AG04450 (cell line): ENCODE measurements at places on chromosomes 5 and 9.
A peak's percentile ranks its signal among the peaks of the same experiment; 100 is the strongest.

DNA sequence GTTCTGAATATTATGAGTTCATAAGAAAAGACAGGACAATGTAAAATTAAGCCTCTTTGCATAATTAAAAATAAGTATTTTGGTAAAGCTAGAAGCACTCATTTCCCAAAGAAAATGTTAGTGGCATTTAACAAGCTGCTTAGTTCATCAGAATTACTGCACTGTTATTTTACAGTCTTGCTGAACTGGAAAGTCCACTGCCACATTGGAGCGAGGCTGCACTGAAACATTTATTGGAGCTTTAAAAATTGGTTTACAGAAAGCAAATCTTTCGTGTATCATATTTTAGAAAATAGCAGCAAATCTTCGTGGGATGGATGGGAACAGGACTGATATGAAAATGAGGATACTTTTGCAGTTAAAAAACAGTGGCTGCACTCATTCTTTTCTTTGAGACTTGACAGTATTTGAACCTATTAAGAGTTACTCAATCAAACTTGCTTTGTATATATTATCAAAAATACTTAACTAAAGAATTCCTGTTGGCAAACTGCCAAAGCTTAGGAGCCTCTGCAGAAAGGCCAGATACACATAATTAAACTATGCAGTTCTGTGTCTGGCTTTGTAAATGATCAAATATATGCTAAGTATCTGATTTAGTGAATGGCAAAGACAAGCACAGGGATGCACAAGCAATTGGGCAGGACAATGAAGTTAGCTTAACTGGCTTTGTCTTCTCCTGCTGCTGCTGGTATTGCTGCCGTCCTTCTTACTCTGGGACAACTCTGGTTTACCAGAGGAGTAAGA lies 16.5 kb upstream of the FBXL7 start:
- no peak for DNase-seq

DNA sequence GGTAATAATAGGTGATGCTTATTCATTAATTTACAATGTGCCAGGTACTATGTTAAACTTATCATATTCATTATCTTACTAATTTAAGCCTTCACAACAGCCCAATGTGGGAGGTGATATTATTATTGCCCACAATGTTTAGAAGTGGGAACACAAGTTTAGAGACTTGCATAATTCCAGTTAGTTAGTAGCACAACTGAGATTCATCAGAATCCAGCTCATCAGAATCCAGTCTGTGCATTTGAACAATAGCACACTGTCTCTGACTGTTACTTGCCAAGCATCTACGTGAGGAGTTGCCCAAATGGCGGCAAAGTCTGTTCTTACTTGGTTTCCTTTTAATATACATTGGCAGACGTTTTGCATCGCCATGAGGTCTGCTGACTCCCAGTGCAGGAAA lies 110.9 kb upstream of the BASP1 start:
- DNase-seq = no peak

- DNase-seq = no peak
Measured at GRCh38 chr5:40521108-40521785, 158.5 kb upstream of the PTGER4 start.

DNA sequence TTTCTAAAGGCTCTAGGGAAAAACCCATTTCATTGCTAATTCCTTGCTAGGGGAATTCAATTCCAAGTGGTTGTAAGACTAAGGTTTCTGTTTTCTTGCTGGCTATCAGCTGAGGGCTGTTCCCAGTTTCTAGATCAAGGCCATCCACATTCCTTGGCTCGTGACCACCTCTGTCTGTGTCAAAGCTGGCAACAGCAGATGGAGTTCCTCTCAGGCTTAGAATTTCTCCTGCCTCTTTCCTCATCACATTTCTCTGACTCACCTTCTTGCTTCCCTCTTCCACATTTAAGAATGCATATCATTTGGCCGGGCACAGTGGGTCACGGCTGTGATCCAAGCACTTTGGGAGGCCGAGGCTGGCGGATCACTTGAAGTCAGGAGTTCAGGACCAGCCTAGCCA lies 19.0 kb downstream of the DAB2IP start:
- DNase-seq = peak; percentile 27

GRCh38 chr5:108093186-108093585 lies 288.7 kb downstream of the FBXL17 start:
- peak; percentile 1 for DNase-seq

DNA sequence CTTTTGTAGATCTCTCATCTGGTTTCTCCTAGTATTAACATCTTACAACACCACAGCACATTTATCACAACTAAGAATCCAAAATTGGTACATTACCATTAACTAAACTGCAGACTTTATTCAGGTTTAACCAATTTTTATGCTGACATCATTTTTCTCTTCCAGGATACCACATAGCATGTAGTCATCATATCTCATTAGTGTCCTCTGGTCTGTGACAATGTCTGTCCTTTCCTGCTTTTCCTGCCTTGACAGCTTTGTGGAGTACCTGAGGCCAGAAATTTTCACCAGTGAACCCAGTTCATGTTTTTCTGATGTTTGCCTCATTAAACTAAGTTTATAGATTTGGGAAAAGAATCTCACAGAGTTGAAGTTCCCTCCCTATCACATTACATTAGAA lies 294.7 kb upstream of the TNC start:
- DNase-seq = no peak

GRCh38 chr5:36726317-36726716 lies 119.9 kb downstream of the SLC1A3 start:
- no peak for DNase-seq

DNA sequence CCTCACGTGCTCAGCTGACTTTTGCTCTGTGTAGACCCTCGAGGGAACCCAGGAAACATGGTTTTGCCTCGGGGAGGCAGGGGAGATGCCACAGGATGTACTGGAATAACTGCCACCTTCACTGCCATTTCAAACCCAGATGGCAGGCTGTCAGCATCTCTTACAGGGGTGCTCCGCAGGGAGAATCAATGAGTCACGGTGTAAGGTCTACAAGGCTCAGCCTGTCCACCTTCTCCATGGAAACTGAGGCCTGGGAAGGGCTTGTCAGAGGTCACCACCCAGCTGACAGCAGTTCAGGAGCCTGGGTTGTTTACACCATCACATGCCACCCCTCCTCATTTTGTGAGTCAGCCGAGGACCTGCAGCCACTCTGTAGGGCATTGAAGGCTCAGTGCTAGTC lies 30.8 kb downstream of the DAB2IP start:
- no peak for DNase-seq

- DNase-seq = no peak
Measured at GRCh38 chr5:167708449-167708848, 583.0 kb upstream of the WWC1 start.

- no peak for DNase-seq
Measured at GRCh38 chr5:66408576-66408975, 187.6 kb upstream of the MAST4 start.

DNA sequence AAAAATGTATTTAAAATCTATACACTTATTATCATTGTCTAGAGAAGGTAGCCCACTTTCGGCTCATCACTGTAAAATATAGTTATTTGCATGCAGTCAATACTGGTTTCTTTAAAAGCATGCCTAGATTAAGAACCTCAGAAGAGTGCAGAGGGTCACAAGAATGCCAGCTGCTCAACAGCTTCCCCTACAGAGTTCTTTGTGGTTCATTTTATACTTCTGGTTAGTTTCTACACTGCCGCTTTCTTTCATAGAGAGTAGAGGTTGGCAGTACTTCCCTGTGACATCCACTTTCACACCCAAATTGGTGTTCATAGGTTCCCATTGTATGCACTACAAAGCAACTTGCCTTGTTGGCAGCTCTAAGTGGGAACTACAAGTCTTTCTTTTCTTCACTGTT lies 137.3 kb downstream of the KIAA0825 start:
- DNase-seq = no peak

GRCh38 chr9:26043431-26043830 lies 365.2 kb upstream of the TUSC1 start:
- no peak for DNase-seq

- DNase-seq = no peak
Measured at GRCh38 chr5:23613566-23613965, 106.2 kb downstream of the PRDM9 start.

- DNase-seq = peak; percentile 67
Measured at GRCh38 chr5:173954671-173955521, 34.1 kb upstream of the C5orf47 start.

- peak; percentile 56 for DNase-seq
Measured at GRCh38 chr5:124655921-124656511, 90.4 kb downstream of the ZNF608 start.

- DNase-seq = no peak
Measured at GRCh38 chr5:58759745-58760144, 176.9 kb downstream of the RAB3C start.

- no peak for DNase-seq
Measured at GRCh38 chr5:159469496-159470372, 139.4 kb upstream of the IL12B start.

- no peak for DNase-seq
Measured at GRCh38 chr5:57635146-57635777, 152.7 kb upstream of the ACTBL2 start.
